ENCODE measurements at places on chromosomes 13 and 19. TPM values are rescaled to one million over a fixed set of nuclear protein-coding genes. Genes with fewer than 3 reads are reported as not detected.
A peak's percentile ranks its signal among the peaks of the same experiment; 100 is the strongest.

Gene RCBTB2
- total RNA-seq = 21.1 TPM

GRCh38 chr19:32767951-32768679 lies 48.5 kb downstream of the TDRD12 start:
- no peaks in the 10 kb centered on the region for H3K36me3 ChIP-seq
- H3K4me1 ChIP-seq = no peaks in the 10 kb centered on the region
- H3K27me3 ChIP-seq = no peaks in the 10 kb centered on the region
- DNase-seq = peak; percentile 36
- H3K4me3 ChIP-seq = no peak overlapping the region
- no peak overlapping the region for H3K27ac ChIP-seq

DNA sequence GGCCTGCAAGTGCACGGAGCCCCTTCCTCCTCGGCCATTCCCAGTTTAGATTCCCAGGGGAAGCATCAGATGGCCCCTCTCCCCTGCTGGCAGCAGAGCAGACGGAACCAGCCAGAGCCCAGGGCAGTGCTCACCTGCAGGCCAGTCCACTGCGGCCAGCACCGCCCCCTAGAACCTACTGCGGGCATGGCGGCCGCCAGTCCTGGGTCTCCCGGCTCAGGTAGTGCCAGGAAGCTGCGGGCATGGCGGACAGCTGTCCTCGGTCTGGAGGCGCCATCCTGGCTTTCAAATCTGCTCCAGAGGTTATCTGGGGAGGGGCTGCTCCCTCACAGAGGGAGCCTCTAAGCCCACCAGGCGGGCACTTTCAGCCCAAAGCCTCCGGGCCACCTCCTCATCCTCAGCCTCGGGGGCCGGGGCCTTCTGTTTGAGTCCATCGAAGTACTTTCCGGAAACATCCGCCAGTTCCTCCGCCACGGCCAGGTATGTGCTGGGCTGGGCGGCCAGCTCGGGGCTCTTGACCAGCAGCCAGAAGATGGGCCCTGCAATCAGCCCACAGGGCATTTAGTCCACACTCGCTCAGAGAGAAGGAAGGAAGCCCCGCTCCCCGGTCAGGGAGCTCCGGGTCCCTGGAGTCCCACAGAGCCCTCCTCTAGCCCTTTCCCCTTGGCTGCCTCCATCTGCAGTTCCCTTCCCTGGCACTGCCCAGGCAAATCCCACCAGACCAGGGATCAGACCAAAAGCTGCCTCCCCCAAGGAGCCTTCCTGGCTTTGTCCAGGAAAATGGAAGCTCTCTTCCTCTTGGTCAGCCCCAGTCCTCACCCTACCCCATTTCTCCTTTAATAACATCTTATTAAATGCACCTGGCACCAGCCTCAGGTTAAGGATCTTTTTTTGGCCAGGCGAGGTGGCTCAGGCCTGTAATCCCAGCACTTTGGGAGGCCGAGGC lies 7.0 kb upstream of the GP6 start:
- H3K4me3 ChIP-seq = no peak overlapping the region
- no peaks in the 10 kb centered on the region for H3K4me1 ChIP-seq
- no peak for DNase-seq

GRCh38 chr13:51258612-51259548 lies 36.7 kb downstream of the FAM124A start:
- no peaks in the 10 kb centered on the region for H3K27me3 ChIP-seq
- no peak overlapping the region for H3K27ac ChIP-seq
- peaks cover 10% of the 10 kb centered on the region for H3K4me1 ChIP-seq
- H3K36me3 ChIP-seq = no peaks in the 10 kb centered on the region
- no peak for DNase-seq

- no peak for DNase-seq
- H3K4me3 ChIP-seq = no peak overlapping the region
- peaks cover 2% of the 10 kb centered on the region for H3K4me1 ChIP-seq
- no peak overlapping the region for H3K27ac ChIP-seq
Measured at GRCh38 chr13:74743992-74744391, 609.8 kb upstream of the KLF12 start.

Gene PRODH2
- total RNA-seq = not detected

DNA sequence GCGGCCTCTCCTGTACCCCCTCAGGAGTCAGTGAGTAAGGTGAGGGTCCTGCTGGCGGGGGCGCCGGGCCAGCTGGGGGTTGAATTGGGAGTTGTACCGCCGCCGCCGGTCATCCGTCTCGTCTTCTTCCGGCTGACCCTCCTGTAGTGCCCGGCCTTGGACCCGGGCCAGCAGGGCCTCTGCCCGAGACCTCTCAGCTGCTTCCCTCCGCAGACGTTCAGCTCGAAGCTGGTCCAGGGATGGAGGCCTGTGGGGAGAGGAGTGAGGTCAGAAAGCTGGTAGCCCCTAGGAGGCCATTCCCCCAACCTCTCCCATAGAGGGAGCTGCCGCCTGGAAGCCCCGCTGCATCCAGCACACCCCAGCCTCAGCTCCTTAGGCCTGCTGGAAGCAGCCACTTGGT lies 3.8 kb downstream of the LENG1 start:
- peaks cover 17% of the 10 kb centered on the region for H3K4me1 ChIP-seq
- H3K27me3 ChIP-seq = no peaks in the 10 kb centered on the region
- peaks cover 74% of the 10 kb centered on the region for H3K36me3 ChIP-seq
- H3K4me3 ChIP-seq = no peak overlapping the region
- H3K27ac ChIP-seq = no peak overlapping the region

GRCh38 chr19:39363901-39364457 lies 21.8 kb downstream of the SAMD4B start:
- peak overlapping the region; percentile 89 for H3K27ac ChIP-seq
- peak; percentile 88 for DNase-seq
- peaks cover 67% of the 10 kb centered on the region for H3K36me3 ChIP-seq

Gene ZNF549
- total RNA-seq = 7.4 TPM

Gene MAST1
- 0.09 TPM for total RNA-seq

GRCh38 chr13:40992678-40993518 lies 26.2 kb downstream of the ELF1 start:
- peak overlapping the region; percentile 47 for H3K27ac ChIP-seq
- no peak overlapping the region for H3K4me3 ChIP-seq
- no peaks in the 10 kb centered on the region for H3K27me3 ChIP-seq
- peak; percentile 69 for DNase-seq

GRCh38 chr19:13965377-13965896 lies 13.1 kb downstream of the DCAF15 start:
- H3K4me1 ChIP-seq = peaks cover 5% of the 10 kb centered on the region
- H3K27me3 ChIP-seq = no peaks in the 10 kb centered on the region
- no peak for DNase-seq
- no peak overlapping the region for H3K27ac ChIP-seq
- H3K36me3 ChIP-seq = peaks cover 81% of the 10 kb centered on the region

Data from muscle of leg (tissue), 16 donors.